ENCODE measurements at places on chromosomes 7 and 10.

GRCh38 chr10:77542710-77543259 is 94.8 kb downstream of the KCNMA1 start:
- no peak for DNase-seq

DNA sequence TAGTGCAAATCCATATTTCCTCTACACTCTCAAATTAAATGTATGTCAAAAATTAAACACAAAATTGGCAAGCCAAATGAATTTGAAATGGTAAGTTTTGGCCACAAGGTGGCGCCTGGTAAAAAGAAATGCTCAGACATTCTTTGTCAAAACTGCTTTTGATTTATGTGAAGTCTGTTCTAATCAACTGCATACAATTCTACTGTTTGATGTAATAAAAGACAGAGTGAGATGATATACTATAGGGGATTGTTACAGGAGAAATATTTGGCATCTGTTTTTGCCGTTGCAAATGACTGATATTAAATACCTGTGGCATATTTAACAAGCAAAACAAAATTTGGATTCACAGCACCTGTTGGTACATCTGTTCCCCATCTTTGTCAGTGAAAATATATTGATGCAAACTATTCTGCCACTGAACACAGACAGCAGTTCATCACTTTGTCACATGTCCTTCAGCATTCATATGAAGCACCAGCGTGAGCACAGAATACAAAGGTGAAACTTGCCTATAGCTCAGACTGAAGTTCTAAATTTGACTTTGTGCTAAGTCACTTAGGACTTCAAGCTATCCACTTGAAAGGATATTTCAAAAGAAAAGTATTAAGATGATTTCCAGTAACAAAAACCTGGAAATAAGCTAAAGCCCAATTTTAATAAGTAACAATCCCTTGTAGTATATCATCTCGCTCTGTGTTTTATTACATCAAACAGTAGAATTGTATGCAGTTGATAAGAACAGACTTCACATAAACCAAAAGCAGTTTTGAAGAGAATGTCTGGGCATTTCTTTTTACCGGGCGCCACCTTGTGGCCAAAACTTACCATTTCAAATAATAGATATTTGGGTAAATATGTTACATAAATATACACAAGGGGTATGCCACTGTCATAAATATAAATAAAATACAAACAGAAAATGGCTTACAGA is 10.2 kb upstream of the CH25H start:
- DNase-seq: peak; percentile 38

- DNase-seq: no peak
These were observed at the start of gene C10orf53 for GRCh38 chr10:49679480-49679893. Gene C10orf53 (plus strand): TSS chr10:49679651. CDS start chr10:49679698, 47 bp downstream.

- no peak for DNase-seq
These were observed 56.0 kb upstream of the CTTNBP2 start for GRCh38 chr7:117929237-117929636.

GRCh38 chr7:137081321-137082093 is 213.1 kb downstream of the CHRM2 start:
- DNase-seq: no peak

DNA sequence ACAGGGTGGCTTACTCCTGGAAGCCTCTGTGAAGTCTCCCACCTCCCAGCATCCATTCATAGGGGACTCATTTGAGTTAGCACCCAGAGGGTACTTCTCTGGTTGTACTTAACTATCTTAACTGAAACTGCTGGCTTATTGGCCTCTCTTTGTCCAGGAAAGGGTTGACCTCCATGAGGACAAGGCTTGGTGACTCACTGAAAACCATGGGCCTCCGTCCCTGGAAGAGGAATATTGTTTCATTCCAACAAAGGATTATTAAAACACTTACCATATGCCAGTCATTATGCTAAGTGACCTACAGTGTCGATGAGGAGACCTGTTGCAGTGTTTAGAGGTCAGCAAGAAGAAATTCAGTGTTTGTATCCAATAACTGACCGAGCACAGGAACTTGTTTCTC is 175.9 kb downstream of the PLPP4 start:
- DNase-seq: no peak

DNA sequence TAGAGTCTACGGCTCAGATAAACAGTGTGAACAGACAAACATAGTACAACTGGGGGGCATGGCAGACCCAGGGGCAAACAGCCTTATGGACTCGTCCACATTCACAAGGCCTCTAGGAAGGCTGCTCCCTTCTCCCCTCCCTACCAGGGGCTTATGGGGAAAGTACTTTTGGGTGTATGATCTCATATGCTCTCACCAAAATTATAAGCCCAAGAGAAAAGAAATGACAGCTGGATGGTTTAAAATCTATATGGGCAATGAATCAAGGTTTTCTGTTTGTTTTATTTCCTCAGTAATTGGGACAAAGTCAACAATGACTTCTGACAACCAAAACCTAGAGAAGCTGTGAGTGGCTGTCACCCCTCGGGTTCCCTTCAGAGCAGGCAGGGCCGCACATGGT is 144.4 kb downstream of the PKD1L1 start:
- DNase-seq: no peak

DNA sequence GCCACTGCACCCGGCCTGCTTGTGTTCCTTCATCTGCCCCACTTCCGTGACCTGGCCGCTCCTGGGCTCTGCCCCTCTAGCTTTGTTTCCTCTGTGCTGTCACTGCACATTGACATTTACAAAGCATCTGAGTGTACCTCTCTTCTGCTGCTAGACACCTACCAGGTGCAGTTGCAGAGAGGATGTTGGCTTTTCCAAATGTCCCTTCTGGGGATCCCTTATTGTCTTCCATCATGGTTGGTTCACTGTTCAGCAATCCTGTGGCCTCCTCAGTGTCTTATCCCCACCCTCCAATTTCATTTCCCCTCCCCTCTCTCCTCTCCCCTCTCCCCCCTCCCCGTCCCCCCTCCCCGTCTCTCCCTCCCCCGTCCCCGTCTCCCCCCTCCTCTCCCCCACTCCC is 13.8 kb downstream of the VWA2 start:
- no peak for DNase-seq

DNA sequence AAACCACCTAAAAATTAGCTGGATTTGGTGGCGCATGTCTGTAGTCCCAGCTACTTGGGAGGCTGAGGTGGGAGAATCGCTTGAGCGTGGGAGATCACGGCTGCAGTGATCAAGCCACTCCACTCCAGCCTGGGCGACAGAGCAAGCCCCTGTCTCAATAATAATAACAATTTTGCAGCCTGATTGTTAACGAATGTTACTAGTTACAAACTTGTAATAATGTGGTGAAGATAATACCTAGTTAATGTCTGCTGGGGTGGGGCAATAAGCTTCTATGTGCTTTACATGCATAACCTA is 1.2 kb upstream of the ATAD1 start:
- no peak for DNase-seq

DNA sequence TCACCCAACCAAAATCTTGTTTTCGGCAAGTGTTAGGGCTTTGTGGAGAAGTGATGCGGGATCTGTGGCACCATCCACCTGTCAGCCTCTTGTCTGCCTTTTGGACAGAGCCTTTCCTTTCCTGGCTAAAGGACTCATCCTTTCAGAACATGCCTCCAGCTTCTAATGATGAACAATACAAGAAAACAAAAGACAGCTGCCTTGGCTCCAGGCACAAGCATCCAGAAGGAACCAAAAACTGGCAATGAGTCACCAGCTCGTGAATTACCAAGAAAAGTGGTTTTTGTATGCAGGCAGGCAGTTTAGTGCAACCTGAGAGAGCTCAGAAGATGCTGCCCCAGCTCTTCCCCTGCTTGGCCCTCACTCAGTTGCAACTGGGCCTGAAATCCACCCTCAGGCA is 84.6 kb upstream of the NAMPT start:
- no peak for DNase-seq

DNA sequence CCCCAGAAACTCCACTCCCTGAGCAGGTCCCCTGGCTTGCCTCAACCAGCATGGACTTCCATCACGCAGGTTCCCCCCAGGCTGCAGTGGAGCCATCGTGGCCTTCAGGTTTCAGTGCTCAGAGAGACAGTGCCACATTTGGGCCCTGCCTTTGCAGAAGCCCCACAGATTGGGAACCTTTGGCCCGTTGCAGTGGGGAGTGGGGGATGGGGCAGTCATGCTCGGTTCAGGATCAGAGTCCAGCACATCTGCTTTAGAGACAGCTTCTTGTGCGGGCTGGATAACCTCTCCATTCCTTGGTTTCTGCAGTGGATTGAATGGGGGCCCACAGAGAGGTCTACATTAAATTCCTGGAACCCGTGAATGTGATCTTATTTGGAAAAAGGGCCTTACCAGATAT is 183.9 kb downstream of the EBF3 start:
- no peak for DNase-seq

- DNase-seq: no peak
These were observed 280.0 kb upstream of the GNAI1 start for GRCh38 chr7:79854621-79855020.

DNA sequence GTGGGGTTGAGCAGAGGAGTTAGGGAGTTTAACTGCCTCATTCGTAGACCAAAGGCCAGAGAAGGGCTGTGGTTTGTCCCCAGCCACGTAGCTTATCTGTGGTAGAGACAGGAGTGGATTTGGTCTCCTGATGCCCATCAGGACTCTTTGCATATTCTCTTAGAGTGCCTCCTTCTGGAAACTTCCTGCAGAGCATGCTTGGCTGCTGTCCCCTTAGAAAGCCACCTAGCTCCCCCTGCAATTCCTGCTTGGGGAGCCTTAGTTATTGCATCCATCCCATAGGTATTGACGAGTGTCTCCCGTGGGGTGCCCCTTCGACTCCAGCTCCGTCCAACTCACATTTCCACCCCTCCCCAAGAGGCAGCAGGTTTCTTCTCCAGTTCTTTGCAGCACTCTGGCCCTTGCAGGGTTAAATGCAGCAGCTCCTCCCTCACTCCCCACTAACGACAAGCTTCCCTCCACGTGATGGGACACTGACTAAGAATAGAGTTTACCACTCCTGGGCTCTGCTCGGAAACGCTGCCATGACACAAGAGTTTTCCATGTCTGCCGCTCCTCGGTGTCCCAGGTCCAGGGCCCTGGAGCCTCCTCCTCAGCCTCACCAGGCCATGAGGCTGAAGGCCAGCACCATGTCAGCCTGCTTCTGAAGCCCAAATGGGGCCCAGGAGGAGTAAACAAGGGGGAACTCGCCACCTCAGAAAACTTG is 147.8 kb upstream of the UNC5B start:
- no peak for DNase-seq

DNA sequence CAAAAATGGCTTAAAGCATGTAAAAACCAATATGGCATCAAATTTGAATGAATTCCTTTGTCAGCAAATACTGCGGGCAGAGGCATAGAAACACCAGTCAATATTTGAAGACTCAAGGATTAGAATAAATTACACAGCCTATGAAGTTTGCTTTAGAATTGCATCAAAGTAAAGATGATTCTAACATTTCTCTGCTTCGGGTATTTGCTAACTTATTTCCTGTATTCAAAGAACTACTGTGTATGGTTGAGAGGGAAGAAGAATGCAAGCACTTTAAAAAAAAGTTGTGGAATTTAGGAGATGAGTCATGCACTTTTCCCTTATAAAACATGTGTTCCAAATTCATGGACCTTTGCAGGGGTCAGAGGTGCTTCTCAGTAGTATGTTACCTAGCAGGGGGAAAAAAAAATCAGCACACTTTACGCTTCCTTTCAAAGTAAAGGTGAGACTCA is 90.1 kb downstream of the PIP4K2A start:
- DNase-seq: no peak

DNA sequence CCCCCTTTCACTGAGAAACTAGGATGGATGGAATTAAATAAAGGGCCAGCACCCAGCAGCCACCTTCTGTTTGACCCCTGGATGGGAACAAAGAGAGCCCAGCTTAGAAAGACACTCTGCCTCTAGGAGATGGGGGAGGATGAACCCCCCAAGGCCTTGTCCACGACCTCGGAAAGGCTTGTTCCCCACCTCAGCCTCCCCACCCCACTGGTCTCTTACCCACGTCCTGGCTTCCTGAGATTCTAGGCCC is 9.7 kb downstream of the ITPRIP start:
- DNase-seq: no peak

DNA sequence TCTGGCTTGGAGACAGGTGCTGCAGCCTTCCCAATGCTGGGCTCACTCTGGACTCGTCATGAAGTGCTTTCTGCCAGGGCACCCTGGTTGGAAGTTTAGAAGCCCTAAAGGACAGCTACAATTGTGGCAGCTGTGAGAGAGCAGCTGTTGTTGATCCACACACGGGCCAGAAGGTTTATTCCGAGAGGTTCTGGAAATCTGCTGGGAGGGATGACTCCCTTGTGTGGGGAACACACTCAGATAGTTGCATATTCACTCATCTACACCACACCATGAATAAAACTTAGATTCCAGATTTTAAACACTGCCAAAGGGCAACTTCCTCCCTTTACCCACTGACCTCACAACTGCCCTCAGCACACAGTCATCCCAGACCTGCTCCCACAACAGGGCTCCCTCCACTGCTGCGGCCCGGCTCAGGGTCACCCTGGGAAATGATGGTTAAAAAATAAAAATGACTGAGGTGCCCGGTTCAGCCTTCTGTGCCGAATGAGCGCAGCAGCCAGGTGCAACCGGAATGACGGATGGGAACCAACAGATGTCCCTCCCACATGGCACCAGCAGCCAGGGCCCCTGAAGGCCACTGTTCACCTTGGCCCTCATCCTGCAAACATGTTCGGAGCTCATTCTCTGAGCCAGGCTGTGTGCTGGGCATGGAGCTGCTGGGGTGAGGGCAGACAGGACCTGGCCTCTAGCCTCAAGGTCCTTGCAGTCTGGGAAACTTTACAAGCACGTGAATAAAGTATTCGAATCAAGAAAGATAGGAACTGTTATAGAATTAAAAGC is 40.2 kb downstream of the ASB13 start:
- no peak for DNase-seq

GRCh38 chr7:88700725-88701124 is 58.8 kb upstream of the ZNF804B start:
- no peak for DNase-seq

GRCh38 chr7:23276376-23276775 is 22.8 kb upstream of the MALSU1 start:
- DNase-seq: no peak

GRCh38 chr10:118062798-118063238 is 16.1 kb upstream of the RAB11FIP2 start:
- DNase-seq: no peak

DNA sequence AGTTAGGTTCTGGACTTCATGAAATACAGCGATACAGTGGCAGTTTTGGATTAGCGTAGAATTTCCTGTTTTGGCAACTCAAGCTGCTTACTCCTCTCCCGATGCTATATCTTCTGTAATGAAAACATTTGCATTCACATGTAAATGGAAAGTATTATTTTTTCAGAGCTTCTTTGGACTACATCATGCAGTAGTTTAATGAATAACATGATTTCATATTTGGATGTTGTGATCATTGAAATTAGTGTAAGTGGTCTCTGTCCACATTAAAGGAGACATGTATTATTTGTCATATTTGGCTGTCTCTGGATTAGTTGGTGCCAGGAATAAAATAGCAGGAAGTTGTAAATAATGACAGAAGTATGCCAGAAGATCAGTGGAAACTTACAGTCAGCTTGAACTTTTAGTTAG is 331.6 kb downstream of the GFRA1 start:
- DNase-seq: no peak

DNA sequence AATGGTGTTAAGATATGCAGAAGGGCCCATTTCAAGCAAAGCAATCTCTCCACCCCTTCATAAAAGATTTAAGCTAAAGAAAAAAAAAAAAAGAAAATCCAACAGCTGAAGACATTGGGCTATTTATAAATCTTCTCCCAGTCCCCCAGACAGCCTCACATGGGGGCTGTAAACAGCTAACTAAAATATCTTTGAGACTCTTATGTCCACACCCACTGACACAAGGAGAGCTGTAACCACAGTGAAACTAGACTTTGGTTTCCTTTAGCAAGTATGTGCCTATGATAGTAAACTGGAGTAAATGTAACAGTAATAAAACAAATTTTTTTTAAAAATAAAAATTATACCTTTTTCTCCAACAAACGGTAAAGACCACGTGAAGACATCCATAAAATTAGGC is 28.6 kb downstream of the PPP3CB start:
- no peak for DNase-seq
